ENCODE measurements at places on chromosomes 1 and 21.

- DNase-seq = no peak
Measured at GRCh38 chr1:8625981-8626898, 191.2 kb downstream of the RERE start.

DNA sequence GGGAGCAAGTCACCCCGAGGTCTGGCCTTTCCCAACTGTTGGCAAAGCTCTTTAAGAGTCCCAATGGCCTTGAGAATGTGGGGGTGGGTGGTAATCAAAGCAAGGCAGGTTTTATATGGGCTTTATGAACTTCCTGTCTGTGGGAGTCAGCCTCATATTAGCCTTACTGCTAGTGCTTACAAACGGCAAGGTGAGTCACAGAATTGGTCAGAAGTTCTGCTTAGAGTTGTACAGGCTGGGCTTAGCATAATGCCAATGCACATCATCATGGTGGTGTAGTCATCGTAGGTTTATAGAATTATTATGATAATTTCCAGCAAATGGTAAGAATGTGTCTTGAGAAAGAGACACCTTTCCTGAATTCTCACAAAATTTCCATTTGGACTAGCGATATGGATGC lies 192.7 kb upstream of the KIAA0040 start:
- no peak for DNase-seq

DNA sequence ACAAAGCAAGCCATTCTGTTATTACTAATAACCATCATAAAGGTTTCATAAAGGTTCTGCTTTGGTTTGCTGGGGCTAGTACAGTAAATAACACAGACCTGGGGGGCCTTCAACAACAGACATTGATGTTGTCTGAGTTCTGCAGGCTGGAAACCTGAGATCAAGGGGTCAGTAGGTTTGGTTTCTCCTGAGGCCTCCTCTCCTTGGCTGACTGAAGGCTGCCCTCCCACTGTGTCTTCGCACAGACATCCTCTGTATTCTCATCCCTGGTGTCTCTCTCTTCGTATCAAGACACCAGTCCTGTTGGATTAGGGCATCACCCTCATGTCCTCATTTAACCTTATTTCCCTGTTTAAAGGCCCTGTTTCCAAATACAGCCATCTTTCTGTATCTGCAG lies 37.3 kb downstream of the HUNK start:
- DNase-seq = no peak

- no peak for DNase-seq
Measured at GRCh38 chr21:37449302-37449937, 82.8 kb downstream of the DYRK1A start.

DNA sequence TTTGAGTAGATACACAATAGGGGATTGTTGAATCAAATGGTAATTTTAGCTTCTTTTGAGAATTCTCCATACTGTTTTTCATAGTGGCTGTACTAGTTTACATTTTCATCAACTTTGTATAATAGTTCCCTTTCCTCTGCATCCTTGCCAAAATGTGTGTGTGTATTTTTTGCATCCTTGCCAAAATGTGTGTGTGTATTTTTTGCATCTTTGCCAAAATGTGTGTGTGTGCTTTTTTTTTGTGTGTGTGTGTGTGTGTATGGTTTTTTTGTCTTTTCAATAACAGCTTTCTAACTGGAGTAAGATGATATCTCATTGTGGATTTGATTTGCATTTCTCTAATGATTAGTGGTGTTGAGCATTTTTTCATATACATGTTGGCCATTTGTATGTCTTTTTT lies 105.4 kb downstream of the ATP6V1G3 start:
- DNase-seq = no peak

GRCh38 chr1:175145899-175146528 lies 46.6 kb downstream of the KIAA0040 start:
- DNase-seq = no peak

- DNase-seq = no peak
Measured at GRCh38 chr1:109252893-109253802, 3.8 kb downstream of the CELSR2 start.

DNA sequence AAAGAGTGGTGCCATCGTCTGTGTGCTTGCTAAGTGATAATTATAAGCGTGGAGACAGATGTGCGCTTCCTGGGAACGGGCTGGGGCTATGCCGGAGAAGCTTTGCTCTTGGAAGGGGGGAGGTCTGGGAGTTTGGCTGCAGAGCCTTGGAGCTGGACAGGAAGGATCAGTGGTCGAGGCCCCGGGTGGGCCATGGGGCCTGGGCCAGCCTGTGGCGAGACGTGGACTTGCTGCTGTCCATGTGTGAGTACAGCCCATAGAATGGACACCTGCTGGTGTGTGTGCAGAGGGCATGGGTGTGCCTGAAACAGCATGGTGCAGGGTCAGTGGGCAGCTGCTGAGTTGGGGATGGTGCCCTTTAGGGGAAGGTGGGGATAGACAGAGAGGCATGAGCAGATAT lies 121.3 kb downstream of the PCBP3 start:
- no peak for DNase-seq
